ENCODE measurements at places on chromosomes 7 and 10. TPM values are rescaled to one million over a fixed set of nuclear protein-coding genes. Genes with fewer than 3 reads are reported as not detected.

Gene OR2A1
- not detected for total RNA-seq

Gene AGBL3
- total RNA-seq, result 1.0 TPM

Gene INSIG1
- total RNA-seq, result 42.9 TPM

Gene HABP2
- total RNA-seq, result not detected

All from nasal cavity respiratory epithelium epithelial cell of viscerocranial mucosa (primary cell).